A375 (cell line): ENCODE measurements at places on chromosomes 12 and 14. TPM values are rescaled to one million over a fixed set of nuclear protein-coding genes. Genes with fewer than 3 reads are reported as not detected.

Gene ARF6
- 37.2 and 40.3 TPM in 2 replicates for total RNA-seq

Gene SLC38A1
- 79.3 and 83.1 TPM in 2 replicates for total RNA-seq

Gene RASSF8
- total RNA-seq = 266 and 293 TPM in 2 replicates

Gene RARG
- 31.3 and 36.8 TPM in 2 replicates for total RNA-seq

Gene HOXC4
- 2.3 and 4.3 TPM in 2 replicates for total RNA-seq

Gene FBXW8
- 14.4 and 17.9 TPM in 2 replicates for total RNA-seq

Gene ADCY4
- not detected in 2 replicates for total RNA-seq

Gene EML5
- 2.8 and 3.6 TPM in 2 replicates for total RNA-seq

Gene TSPAN8
- total RNA-seq = not detected in 2 replicates

Gene TDG
- total RNA-seq = 28.2 and 32.9 TPM in 2 replicates

Gene SLC10A1
- total RNA-seq = not detected in 2 replicates

Gene ACADS
- total RNA-seq = 11.9 and 12.7 TPM in 2 replicates

Gene CCDC177
- total RNA-seq = not detected in 2 replicates

Gene ZC2HC1C
- total RNA-seq = 0.21 TPM in 1 of 2 replicates, not detected in the other

Gene KLRC3
- total RNA-seq = 0.60 TPM in 1 of 2 replicates, not detected in the other

Gene ZNF384
- total RNA-seq = 32.5 and 32.7 TPM in 2 replicates

Gene TIGAR
- total RNA-seq = 12.3 and 14.7 TPM in 2 replicates

Gene PRPH
- total RNA-seq = 0.68 and 1.0 TPM in 2 replicates

Gene SRRM4
- not detected in 2 replicates for total RNA-seq

Gene TAS2R42
- total RNA-seq = not detected in 2 replicates

Gene DLGAP5
- 22.5 and 27.4 TPM in 2 replicates for total RNA-seq

Gene EAPP
- total RNA-seq = 39.9 and 42.4 TPM in 2 replicates

Gene TSPAN19
- total RNA-seq = 0.08 and 0.49 TPM in 2 replicates

Gene CD27
- total RNA-seq = not detected in 2 replicates

Gene COL2A1
- 0.41 and 0.80 TPM in 2 replicates for total RNA-seq

Gene MYF6
- not detected in 2 replicates for total RNA-seq

Gene NANOG
- not detected in 2 replicates for total RNA-seq

Gene FAM234B
- total RNA-seq = 4.7 and 4.9 TPM in 2 replicates

Gene KRT86
- total RNA-seq = 3.0 and 4.7 TPM in 2 replicates

Gene RIN3
- 3.7 and 6.7 TPM in 2 replicates for total RNA-seq

Gene MFAP5
- not detected in 2 replicates for total RNA-seq

Gene GPR84
- total RNA-seq = 0.16 TPM in 1 of 2 replicates, not detected in the other

Gene TMEM63C
- 0.21 and 0.30 TPM in 2 replicates for total RNA-seq

Gene NEMP1
- total RNA-seq = 13.0 and 14.4 TPM in 2 replicates

Gene SLC17A8
- total RNA-seq = not detected in 2 replicates

Gene MUCL1
- total RNA-seq = not detected in 2 replicates

Gene SYT1
- total RNA-seq = 10.3 and 11.2 TPM in 2 replicates

Gene OAS3
- 21.7 and 24.8 TPM in 2 replicates for total RNA-seq

Gene TOMM20L
- not detected in 2 replicates for total RNA-seq

Gene SLC41A2
- total RNA-seq = 4.7 and 7.7 TPM in 2 replicates

Gene CCDC196
- total RNA-seq = not detected in 2 replicates

Gene PTPRQ
- total RNA-seq = 0.08 TPM in 1 of 2 replicates, not detected in the other

Gene ZNF605
- total RNA-seq = 5.6 and 6.3 TPM in 2 replicates

Gene CEBPE
- total RNA-seq = not detected in 2 replicates

Gene KMT2D
- 40.7 and 44.7 TPM in 2 replicates for total RNA-seq

Gene POMT2
- 14.0 and 24.4 TPM in 2 replicates for total RNA-seq
